RPMI7951 (cell line): ENCODE measurements at places on chromosomes 4 and X.

DNA sequence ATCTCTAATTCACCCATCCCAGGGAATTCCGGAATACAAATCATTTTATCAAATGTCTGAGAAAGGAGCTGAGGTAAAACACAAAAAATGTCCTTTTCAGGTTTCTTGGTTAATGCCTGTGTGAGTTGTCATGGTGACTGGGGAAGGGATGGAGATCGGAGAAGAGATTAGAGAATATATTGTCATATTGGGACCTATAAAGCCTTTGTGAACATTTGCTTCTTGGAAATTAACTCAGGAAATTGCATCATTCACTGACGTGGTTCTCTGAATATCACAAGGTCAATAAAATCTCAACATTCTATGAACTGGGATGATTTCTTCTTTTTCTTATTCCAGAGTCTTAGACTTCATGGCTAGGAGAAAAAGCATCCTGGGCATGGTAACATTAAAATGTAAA is 174.8 kb upstream of the GLRA2 start:
- no peak for DNase-seq

DNA sequence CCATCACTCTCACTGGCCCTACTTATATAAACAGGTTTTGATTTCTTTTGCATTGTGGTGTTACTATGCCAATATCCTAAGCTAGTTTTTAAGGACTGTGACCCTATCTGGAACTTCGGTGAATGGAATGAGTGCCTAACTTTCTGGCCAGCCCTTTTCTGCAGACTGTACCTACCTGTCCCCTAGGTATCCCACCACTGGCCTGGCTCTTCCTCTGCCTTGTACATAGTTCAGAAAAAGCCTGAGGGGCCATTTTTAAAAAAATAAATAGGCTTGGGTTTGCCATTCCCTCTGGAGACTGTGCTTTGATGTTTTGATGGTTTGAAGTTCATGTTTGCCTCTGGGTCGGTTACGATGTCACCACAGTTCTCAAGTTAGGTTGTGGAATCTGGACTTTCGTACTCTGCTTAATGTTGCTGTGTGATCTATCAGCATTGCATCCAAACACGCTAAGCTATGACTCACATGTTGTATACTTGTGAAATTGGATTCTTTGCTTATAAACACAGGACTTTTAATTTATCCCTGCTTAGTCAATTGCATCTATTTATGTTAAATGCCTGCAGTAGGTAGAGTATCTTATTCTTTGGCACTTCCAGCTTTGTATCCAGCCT is 182.0 kb downstream of the ANKRD50 start:
- DNase-seq, result peak; percentile 0

- no peak for DNase-seq
These were observed 19.1 kb upstream of the S100P start for GRCh38 chr4:6674500-6675149.

- DNase-seq, result peak; percentile 28
These were observed 52.5 kb downstream of the LINC00632 start for GRCh38 chrX:140762061-140762460.

DNA sequence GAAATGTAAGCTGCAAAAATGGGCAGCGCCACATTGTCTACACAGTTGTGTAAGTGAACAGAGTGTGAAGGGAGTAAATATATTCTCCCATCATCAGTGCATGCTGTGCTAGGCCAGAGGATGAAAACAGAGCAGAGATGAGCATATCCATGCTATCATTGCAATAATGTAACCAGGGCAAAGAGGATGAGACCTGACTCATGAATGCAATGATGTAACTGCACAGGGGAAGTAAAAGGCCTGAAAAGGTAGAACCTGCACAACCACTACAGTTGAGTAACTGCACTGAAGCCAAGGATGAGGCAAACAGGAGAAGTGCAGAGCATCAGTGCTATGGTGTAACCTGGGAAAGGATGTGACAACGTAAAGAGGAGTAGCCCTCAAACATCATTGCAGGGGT is 220.4 kb upstream of the FAM47C start:
- no peak for DNase-seq

DNA sequence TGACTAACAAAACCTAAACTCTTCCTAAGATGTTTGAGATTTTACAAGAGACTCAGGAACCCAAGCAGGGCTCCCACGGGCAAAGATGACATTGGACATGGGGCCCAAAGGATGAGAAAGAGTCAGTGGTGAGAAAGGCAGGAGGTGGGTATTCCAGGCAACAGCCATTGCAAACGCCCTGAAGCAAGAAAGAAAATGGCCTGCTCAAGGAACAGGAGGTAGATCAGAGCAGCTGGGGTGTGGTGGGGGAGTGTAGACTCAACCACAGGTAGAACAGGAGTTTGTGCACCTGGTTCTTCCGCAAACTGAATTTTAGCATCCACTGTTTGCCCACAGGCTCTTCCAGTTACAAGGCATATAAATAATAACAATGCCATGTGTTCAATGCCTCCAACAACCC is 3.3 kb downstream of the PPP2R2C start:
- no peak for DNase-seq

DNA sequence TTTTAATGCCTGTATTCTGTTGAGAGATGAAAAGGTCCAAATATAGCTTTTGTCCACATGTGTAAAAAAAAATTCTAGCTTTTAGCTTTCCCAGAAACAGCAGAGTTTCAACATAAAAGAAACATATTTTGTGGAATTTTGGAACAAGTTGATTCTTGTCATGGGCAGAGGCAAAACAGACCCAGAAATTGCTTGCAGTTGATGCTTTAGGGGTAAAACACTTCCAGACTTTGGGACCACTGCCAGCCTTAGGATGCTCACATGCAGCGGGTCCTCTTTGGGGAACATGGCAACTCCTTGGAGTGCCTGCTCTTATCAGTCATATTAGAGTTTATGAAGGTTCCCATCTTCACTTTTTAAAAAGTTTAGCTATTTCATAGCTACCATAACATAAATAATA is 30.4 kb downstream of the DCLK2 start:
- DNase-seq, result no peak

GRCh38 chrX:15170927-15171326 is 99.0 kb downstream of the ASB9 start:
- DNase-seq, result peak; percentile 79

GRCh38 chrX:109347632-109348031 is 134.3 kb downstream of the GUCY2F start:
- DNase-seq, result peak; percentile 39

- no peak for DNase-seq
These were observed 38.9 kb downstream of the CNGA2 start for GRCh38 chrX:151773434-151773833.

DNA sequence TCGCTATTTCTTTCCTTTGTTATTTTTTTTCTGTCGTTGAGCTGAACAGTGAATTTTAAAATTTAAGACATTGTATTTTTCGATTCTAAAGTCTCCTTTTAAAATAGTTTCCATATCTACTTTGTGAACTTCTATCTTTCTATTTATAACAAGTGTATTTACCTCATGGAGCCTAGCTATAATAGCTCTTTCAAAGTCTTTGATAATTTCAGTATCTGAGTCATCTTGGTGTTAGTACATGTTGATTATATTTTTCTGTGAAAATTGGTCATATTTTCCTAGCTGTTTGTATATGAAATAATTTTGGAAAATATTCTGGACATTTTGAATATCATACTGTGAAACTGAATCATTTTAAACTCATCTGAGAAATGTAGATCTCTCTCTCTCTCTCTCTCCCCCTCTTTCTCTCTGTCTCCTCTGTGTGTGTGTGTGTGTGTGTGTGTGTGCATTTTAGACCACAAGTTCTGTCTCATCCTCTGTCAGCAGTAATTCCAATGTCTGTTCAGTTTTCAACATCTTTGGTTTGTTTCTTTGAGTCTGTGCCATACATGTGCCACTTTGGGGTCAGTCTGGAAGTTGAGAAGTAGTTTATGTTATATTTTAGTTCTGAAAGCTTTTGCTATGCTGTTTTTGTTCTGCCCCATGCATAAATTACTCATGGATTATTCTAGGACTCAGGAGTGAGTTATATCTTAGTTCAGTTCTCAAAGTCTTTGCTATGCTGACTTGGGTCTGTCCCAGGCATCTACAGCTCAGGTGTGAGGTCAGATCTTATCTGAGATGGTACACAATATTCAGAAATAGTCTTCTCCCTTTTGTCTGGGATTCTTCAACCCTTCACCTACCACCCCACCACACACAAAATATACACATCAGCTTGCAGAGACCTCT is 366.4 kb upstream of the CASK start:
- DNase-seq, result no peak

- no peak for DNase-seq
These were observed 46.8 kb upstream of the PITX2 start for GRCh38 chr4:110669663-110670062.

DNA sequence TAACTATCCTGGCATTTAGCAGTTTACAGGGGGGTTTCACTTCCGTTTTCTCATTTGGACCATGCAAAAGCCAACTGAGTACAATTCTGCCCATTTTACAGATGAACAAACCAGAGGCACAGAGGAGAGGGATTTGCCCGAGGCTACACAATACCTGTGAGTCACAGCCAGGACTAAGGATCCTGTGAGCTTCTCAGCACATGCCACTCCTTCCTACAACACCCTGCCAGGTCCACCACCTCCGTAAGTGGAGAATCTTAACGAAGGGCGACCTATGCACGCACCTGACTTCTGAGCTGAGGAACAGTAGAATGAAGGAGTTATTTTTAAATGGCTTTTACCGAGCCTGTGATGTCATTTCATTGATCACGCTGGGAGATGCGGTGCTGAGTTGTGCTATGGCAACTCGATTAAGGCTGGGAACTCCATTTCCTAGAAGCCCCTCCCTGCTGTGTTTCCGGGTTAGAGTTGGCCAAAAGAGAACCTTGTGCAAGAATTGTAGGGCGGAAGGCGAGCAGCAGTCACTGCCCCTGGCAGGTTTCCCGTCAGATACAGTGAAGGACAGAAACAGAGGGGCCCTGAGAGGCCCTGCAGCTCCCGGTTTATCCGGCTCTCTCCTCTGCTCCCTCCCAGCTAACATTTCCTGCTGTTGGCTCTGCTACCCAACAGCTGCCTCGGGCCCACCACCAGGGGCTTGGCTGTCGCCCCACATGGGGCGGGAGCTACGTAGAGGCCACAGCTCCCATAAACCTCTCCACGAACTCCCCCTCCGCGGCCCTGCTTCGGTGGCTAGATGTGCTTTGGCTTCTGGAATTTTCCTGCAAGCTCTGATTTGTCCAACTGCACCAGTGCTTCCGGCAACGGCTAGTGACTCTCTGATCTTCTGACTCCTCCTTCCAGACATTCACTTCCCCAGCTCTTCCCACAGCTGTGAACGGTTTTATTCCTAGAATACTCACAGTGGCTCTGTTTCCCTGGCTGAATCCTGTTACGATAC is 75.1 kb upstream of the USP9X start:
- peak; percentile 95 for DNase-seq

- DNase-seq, result no peak
These were observed 94.0 kb upstream of the DKK2 start for GRCh38 chr4:107130157-107130556.

- no peak for DNase-seq
These were observed 497.6 kb downstream of the MID1IP1 start for GRCh38 chrX:39298821-39299220.

DNA sequence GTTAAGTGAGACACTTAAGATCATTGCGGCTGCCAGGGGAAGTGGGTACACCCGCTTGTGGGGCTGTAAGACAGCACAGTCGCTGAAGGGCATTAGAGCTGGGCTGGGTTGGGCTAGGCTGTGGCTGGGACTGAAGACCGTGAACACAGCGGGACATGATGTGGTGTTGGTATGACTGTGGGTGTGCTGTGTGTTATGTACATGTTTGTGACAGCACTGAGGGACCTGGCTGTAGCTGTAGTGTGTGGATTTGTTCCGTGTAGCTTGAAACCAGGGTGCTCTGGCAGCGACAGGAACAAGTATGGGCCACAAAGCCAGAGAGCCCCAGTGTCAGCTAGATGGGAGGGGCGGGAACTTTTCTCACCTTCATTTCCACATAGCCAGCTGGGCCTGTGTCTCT is 82.1 kb downstream of the NHSL2 start:
- no peak for DNase-seq

DNA sequence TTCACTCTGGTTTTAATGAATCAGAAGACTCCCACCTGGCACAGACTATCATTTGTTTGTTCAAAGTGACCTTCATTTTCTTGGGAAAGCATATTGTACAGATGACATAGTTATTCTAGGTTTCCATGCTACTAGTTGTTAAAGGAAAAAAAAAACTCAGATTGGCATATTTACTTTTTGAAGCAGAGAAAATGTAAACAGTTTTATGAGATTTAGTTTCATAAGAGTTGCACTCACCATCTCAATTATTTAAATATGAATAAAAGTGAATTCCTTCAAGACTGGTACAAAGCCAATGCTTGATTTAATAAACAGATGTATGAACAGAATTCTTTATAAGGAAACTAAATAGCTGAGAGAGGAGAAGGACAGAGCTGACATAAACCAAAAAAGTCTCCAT is 280.3 kb upstream of the UGT8 start:
- no peak for DNase-seq

DNA sequence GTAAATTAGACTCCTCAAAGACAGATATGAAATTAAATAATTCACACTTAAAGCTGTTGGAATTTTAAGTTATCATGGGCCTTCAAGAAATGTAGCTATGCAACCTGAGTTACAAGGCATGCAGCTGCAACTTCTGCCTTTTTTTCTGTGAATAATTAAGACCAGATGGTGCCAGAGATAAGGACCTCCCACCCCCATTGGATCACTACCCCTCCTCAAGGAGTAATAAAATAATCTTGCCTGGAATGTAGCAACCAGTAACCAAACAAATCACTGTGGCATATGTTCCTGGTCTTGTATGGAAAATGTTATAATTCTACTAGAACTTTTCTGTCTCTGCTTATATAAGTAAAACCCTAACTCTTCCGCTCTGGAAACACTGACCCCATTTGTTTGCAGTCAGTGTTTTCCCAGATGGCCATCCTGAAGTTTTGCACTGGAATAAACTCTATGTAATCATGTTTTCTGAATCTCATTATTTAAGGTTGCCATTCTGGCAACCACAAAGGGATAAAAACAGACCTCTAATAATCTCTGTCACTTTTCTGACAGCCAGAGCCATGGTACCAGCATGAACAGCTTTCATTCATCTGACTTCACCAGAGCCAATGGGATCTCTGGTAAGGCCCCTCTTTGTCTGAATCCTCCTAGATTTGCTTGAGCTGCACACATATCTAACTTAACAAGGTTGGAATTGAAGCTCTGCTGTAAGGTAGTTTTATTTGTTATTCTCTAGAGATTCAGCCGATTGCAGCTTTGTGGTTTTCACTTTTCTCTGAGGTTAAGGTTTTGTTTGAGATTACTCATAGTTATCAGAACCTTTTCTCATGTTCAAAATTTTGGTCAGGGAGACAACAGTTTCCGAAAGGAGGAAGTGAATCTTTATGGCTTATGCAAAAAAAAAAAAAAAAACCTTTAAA is 274.6 kb downstream of the NAF1 start:
- DNase-seq, result no peak

- no peak for DNase-seq
These were observed 6.6 kb upstream of the AVPR2 start for GRCh38 chrX:153897899-153898298.

- DNase-seq, result peak; percentile 81
These were observed 78.2 kb downstream of the AFAP1 start for GRCh38 chr4:7861440-7861881.

DNA sequence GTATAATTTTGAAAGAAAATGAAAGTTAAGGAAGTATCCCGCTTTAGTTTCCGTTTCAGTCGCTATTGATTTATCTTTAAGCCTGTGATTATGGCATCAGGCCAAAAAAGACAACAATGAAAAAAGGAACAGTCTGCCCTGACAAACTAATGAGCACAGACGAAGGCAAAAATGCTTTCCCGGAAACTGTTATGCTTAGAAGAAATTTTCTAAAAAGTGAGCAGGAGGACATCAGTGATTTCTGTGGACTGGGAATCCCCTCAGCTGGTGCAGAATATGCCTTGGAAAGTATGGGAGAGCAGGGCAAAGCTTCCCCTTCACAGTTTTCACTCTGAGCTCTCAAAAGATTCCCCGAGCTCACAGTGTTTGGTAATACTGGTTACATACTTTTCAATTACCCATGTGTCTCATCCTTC is 5.1 kb upstream of the CXCL10 start:
- DNase-seq, result peak; percentile 17
